ENCODE measurements at places on chromosomes 1 and 21. TPM values are rescaled to one million over a fixed set of nuclear protein-coding genes. Genes with fewer than 3 reads are reported as not detected.

DNA sequence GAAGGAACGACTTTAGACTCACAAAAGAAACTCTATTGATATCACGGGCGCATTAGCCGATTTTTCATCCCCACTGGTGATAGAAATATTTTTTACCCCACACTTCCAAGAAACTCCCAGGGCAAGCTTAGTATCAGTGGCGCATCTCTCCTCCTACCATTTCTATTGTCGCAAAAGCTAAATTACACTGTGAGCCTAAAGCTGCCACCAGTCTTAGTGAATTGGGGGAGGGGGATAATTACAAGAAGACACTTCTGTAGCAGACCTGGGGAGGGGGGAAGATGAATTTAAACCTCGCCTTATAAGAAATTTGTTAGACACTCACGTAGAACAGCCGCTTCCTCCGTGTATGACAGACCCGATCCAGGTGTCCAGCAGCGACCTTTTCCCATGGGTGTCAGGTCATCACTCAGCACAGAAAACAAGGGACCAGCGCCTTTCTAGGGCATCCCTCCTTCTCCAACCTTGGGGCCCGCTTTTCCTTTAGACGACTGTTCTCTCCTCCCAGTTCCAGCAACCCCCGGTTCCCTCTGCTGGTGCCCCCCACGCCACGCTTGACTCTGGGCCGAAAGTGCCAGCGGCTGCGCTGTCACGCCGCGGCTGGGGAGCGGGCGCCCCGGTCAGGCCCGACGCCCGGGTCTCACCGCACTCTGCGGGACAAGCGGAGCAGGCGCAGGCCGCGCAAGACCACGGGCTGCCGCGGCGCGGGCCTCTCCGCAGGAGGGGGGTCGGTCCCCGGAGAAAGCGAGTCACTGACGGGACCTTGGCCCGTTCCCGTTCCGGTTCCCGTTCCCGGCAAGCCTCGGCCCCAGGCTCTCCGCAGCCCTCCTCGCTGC, 821 bp downstream of the PHC2 start:
- no peak for DNase-seq

- no peak for DNase-seq
Measured at GRCh38 chr1:236421850-236422516, 27.9 kb downstream of the EDARADD start.

GRCh38 chr1:86429835-86430234, 5.9 kb downstream of the CLCA2 start:
- peak; percentile 27 for DNase-seq

DNA sequence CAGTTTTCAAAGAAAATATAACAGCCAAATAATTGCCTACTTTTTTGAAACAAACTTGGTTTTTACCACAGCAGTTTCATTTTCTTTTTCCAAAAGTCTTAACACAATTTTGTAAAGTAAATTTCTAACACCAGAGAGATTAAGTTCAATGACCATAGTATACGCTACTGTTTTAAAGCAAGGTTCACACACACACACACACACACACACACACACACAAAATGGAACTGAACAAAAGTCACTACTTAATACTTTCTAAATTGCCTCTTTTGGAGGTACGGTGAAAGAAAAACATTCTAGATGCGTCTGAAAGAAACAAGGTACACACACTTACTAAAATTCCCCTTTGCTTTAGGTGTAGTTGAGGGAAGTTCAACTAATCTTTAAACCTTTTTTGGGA, 30.1 kb downstream of the C21orf91 start:
- no peak for DNase-seq

DNA sequence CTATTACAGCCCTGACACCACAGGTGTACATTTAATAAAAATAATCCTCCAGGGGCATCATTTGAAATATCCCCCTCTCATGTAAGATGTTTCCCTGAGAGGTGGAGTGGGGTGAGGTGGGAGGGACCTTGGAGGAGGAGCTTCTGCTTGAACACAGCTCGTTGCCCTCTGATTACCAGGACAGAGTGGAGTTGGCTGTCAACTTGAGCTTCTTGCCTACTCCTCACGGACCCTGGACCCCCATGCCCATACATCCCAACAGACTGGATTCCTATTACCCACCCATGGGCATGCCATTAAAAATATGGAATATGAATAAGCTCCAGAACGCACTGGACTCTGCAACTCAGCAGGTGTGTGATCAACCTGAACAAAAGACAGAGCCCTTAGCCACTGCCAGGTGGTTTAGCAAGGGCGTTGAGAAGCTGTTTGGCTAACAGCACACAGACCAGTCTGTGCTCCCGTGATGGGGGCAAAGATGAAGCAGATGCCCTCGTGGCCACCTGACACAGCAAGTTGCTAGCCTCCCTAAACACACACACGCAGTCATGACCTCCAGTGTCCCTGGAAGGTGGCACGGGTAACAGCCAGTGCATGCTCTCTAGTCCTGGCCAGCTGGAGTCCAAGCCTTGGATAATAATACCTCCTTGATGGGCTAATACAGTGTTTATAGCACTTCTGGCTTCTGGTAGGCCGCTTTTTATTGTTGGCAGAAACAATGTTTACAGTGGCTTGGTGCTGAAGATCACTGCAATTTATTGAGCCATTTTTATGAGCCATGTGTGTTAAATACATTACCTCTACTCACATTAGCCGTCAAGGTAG, 155.0 kb downstream of the TOMM20 start:
- no peak for DNase-seq

- no peak for DNase-seq
Measured at GRCh38 chr1:211788626-211789025, 41.9 kb downstream of the LPGAT1 start.

DNA sequence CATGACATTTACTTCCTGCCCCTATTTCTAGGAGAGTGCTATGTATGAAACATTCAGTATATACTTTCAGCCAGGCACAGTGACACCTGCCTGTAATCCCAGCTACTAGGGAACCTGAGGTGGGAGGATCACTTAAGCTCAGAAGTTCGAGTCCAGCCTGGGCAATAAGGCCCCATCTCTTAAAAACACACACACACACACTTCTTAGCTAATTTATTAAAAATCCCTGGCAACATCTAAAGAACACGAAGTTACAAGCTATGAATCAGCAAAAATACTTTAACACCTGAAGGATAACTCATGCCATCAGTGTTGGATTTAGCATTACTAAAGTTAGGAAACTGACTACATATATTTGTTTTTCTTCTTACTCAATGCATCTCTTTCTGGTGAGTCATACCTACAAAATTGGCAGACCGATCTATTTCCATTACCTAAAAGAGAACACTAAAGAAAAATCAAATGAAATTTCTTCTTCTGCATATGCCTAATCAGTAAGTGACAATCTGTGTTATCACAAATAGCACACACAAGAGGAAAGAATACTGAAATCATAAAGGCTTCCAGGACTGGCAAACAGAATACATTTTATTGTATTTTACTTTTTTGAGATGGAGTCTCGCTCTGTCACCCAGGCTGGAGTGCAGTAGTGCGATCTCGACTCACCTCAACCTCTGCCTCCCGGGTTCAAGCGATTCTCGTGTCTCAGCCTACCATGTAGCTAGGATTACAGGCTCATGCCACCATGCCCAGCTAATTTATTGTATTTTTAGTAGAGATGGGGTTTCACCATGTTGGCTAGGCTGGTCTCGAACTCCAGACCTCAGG, 41.4 kb downstream of the RNF115 start:
- no peak for DNase-seq

- no peak for DNase-seq
Measured at GRCh38 chr1:109307274-109308021, 637 bp upstream of the MYBPHL start.

DNA sequence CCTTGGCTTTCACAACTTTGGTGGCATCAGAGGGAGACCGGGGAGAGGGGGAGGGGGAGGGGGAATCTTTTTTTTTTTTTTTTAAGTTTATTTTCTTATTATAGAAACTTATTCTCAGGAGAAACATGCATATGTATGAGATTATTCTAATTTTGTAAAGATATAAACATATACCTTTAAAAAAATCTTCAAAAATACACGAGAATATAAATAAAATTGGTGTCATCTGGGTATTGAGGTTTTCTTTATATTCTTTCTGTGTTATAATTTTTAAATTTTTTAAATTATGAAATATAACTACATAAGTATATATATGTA, 18.9 kb upstream of the SNRPE start:
- DNase-seq = no peak

- DNase-seq = no peak
Measured at GRCh38 chr1:119366424-119366823, 2.2 kb upstream of the HAO2 start.

GRCh38 chr1:156406251-156406650, 37.2 kb downstream of the RHBG start:
- no peak for DNase-seq

- no peak for DNase-seq
Measured at GRCh38 chr1:81974222-81974841, 173.6 kb downstream of the ADGRL2 start.

The EDARADD gene
- 7.3 TPM for polyA plus RNA-seq

The GBP7 gene
- polyA plus RNA-seq = 0.20 TPM

The SPRR1A gene
- not detected for polyA plus RNA-seq

The PTPRF gene
- polyA plus RNA-seq = 244 TPM

The NBPF10 gene
- 3.7 TPM for polyA plus RNA-seq
